ENCODE measurements at places on chromosomes 7 and 10.

DNA sequence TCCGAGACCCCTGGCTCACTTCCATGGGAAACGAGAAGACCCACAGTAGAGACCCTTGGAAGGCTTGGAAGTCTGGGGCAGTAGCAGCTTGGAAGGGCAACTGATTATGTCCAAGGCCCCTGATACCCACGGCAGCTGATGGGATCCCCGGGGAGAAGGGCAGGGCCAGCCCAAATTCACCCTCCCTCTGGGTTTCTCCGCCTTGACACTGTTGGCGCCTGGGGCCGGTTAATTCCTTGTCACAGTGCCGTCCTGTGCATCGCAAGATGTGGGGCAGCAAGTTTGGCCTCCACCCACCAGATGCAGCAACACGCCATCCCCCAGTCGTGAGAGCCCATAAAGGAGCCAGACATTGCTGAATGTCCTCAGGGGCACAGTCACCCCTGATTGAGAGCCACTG lies 89.2 kb downstream of the RGS10 start:
- DNase-seq, result no peak

GRCh38 chr10:43121444-43121843 lies 16.8 kb upstream of the CSGALNACT2 start:
- no peak for DNase-seq

DNA sequence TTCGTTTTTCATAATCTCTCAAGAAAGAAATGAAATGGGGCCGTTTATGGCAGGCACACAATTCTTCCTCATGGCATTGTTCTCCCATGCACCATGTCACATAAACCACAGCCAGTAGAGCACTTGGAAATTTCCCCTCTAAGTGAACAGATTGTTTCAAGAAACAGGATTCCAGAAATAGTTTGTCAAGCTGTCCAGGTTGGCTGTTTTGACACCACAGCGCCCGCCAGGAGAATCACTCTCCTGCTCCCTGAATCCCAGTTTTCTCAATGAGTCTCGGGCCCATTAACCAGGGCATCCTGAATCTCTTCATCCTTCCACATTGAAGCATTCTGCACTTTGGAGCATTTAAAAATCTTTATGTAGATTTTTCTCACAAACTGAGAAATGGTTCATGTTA lies 172.2 kb upstream of the NEBL start:
- no peak for DNase-seq

DNA sequence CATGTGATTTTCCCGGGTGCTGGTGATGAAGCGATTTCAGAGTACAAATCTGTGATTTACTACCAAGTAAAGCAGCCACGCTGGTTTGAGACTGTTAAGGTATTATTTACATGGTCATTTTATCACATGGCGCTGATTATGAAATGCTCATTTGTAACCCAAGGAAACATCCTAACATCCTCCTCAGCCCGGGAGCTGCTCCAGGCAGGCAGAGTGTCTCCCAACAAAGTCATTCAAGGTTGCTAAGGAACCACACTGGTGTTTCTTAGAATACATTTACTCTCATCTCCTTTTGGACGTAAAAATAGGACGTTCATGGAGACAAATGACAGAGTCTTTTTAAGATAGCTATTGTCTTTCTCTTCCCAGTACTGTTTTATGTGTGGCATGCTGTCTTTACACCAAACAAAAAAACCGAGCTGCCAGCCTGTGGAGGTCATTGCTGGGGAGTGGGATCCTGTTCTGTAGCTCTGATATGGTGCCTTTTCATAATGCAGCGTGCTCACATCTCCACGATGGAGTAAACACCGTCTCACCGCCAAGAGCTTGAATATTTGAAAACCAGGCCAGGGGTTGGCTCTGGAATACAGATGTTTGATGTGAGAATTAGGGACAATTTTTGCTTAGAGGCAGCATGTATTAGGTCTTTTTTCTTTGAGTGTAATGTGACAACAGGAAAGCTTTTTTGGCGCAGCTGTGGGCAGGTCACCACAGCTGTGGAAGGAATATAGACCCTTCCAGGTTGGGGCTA lies 119.6 kb downstream of the DOCK1 start:
- no peak for DNase-seq
